ENCODE measurements at places on chromosomes 7 and 10.
A peak's percentile ranks its signal among the peaks of the same experiment; 100 is the strongest.

DNA sequence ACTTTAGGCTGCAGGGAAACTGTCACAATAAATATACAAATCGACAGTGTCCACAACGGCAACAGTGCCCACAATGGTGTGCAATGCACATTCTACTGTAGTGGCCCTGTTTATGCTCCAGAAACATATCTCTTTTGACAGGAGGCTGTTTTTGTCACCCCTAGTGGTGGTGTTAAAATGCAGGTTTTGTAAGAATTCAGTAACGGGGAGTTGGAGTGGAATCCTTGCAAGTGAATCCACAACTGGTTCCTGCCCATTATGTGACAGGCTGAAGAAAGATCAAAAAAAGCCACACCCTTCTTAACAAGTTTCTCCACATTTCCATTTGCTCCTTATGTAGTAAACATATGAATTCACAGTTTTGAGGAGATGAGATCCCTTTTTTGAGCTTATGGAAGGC lies 58.5 kb downstream of the BEND7 start:
- no peak for DNase-seq

- DNase-seq, result peak; percentile 94
Measured at GRCh38 chr7:39621261-39621660, 2.1 kb upstream of the RALA start.

DNA sequence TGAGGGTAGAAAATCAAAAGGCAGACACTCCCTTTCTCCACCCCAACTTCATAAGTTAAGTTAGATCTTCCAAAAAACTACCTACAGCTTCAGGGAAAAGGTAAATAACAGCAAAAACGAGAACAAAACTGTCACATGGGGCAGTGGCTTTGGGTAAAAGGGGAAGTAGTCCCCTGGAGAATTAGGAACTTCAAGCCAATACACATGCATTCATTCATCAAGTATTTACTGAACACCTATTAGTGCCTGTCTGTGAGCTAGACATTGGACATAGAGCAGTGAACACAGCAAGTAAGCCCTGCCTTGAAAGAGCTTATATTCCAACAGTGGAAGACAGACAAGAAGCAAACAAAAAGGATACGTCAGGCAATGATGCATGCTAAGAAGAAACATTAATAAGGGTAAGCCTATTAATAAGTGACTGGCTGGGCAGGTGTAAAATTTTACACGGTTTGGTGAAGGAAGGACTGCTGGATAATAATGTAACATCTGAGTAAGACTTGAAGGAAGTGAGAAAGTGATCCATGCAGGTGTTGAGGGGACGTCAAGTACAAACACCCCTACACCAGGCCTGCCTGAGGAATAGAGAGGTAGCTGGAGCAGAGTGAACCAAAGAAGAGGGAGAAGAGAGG lies 69.6 kb upstream of the RAPGEF5 start:
- DNase-seq, result no peak

DNA sequence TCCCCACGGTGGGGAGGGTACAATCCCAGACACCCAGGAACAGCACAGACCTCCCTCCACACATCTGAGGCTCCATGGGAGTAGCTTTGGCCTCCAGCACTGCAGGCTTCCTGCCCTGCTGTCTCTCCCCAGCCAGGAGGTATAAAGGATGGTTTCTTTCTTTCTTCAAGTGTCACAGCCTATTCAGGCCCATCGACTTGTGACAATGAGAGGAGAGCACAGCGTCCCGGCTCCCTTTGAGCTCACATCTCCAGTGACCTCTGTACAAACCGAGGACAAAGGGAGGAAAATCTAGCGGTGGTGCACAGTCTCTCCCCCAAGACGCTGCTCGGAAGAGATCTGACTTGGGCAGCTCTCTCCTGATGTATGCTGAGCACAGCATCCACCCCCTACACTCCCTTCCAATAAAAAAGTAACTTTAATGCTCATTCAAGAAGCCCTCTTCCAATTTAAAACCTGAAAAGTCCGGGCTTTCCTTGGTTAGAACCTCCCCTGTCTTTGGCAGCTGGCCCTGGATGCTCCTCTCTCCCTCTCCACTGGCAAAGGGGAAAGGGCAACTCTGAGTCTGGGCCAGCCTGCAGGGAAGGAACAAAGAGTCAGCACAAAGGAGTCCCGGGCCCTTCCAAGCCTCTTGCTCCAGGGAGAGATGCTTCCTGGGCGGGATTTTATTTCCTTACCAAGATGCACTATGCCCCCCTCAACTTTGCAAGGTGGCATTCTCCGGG lies 18.0 kb downstream of the CHST15 start:
- DNase-seq, result no peak

DNA sequence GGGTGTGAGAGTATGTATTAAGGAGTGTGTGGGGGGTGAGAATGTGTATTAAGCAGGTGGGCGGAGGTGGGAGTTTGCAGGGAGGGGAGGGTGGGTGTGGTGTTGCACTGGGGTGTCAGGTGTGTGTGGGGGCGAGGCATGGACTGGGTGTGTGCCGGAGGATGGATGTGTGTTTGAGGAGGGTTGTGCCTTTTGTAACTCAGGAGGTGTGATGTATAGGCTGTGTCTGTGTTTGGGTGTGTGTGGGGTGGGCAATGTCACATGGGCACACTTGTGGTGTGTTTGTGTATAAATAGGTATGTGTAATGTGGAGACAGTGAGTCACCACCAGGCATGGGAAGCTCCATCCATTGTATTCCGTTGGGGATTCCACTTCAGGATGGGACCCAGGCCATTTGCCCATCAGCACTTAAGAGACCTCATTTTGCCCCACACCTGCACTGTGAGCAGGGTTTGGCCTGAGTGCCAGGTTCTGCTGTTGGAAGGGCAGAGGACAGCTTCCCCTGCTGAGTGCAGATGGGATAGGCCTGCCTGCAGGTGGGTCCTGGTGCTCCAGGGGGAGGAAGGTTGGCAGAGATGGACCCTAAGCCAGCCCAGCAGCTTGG lies 5.8 kb downstream of the UNC5B start:
- DNase-seq, result peak; percentile 28

- DNase-seq, result peak; percentile 94
Measured at GRCh38 chr7:27453702-27454405, 208.8 kb downstream of the HIBADH start.

DNA sequence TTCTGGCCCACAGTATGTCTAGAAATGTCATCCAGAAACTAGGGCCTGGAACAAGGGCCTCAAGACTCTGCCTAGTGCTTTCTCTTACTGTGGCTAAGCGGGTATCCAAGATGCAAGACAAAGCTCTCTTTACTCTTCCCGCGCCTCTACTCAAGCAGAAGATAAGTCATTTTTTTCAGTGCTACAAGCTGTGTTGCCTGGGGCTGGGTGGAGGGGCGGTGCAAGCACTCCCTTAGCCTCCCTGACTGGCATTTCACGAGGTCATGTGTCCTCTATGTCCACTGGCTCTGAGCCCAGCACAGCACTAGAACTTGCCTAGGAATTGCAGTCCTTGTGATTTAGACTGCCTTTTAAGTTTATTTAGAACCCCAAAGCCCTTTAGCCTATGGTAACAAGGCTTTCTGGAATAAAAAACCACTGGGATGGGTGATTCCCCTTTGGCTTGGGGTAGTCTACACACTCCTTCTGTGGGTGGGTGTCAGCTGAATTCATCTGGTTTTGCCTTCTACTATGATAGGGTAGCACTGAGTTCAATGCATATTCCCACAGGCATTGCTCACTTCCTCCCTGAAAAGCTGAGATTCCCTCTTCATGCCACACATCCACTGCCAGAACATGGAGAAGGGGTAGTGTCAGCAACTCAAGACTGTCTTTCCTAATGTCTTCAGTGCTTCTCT lies 371.8 kb upstream of the KCND2 start:
- no peak for DNase-seq

- no peak for DNase-seq
Measured at GRCh38 chr7:25408012-25408687, 179.9 kb upstream of the NPVF start.

DNA sequence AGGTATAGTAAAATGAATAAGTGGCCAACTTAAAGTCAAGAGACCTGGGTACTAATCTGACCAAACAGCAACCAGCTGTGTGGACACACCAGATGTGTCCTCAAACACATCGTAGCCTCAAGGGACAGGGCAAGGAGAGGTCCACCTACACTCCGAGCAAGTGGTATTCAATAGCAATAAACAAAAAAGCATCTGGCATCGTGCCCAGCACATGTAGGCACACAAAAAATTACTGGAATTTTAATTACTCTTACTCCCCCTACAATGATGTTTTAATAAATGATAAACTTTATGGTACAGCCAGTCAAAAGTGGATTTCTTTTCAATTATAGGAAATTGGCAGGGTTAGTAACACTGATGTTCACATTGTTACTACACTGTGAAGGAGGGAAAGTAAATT lies 3.5 kb upstream of the RGS10 start:
- DNase-seq, result peak; percentile 62

GRCh38 chr10:77599651-77600050 lies 38.0 kb downstream of the KCNMA1 start:
- no peak for DNase-seq
